ENCODE measurements at places on chromosomes 2 and 18.

DNA sequence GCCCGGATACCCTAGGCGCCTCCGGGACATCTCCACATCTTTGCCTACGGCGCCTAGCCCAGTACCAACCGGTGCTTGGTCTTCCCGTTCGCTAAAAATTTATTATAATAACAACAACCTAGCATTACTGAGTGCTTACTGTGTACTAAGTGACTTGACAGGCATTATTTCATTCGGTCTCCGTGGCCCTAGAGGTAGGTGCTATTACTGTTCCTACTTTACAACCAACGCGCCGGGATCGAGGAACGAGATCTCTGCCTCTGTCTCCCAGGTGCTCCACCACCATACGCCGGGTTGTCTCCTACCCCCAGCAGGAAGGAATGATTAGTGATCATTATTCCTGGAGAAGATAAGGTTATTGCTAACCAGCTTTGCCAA is 657 bp upstream of the BIN1 start:
- DNase-seq: no peak

GRCh38 chr2:231318436-231318835 is 77.1 kb upstream of the B3GNT7 start:
- DNase-seq: peak; percentile 5

GRCh38 chr2:9336576-9337314 is 86.6 kb downstream of the ITGB1BP1 start:
- peak; percentile 87 for DNase-seq

DNA sequence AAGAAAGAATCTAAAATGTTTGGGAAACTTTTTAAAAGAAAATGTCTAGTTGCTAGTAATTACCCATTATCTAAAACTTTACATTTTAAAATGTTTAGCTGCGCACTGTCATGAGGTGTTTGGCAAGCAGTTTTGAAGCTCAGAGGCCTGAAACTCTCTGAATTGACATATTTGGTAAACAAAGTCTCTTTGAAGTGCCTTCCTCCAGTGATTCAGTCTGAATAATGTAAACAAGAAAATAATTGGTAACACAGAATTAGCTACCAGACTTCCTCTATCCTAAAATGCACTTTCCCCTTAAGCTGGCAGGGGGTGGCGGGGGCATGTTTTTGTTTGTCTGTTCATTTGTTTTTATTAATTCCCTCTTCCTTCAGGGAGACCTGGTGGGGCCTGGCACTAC is 61.4 kb downstream of the WDR75 start:
- no peak for DNase-seq

- DNase-seq: no peak
Observed at GRCh38 chr18:72235422-72235821, 308.7 kb downstream of the CBLN2 start.

DNA sequence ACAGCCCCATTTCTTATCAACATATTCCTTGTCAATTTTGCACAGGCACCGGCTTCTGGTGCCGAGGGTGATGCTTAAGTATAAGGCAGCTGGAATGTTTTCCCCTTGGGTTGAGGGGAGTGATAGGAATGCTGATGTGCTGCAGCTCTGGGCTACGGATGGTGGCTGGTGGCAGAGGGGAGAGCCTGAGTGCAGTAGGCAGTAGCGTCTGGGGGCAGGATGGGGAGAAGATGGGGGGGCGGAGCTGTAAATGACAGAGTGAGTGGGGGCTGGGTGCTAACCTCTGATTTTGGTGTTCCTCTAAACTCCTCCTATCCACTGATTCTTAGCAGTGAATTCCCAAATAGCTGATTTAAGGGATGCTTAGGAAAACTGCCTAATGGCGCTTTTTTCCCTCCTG is 20.7 kb downstream of the TMEM178A start:
- DNase-seq: no peak
